ENCODE measurements at places on chromosomes 4 and X. TPM values are rescaled to one million over a fixed set of nuclear protein-coding genes. Genes with fewer than 3 reads are reported as not detected.

The RHOH gene
- polyA plus RNA-seq: 0.61 TPM

The FAM53A gene
- 3.0 TPM for polyA plus RNA-seq

The FBXW7 gene
- polyA plus RNA-seq: 37.3 TPM

DNA sequence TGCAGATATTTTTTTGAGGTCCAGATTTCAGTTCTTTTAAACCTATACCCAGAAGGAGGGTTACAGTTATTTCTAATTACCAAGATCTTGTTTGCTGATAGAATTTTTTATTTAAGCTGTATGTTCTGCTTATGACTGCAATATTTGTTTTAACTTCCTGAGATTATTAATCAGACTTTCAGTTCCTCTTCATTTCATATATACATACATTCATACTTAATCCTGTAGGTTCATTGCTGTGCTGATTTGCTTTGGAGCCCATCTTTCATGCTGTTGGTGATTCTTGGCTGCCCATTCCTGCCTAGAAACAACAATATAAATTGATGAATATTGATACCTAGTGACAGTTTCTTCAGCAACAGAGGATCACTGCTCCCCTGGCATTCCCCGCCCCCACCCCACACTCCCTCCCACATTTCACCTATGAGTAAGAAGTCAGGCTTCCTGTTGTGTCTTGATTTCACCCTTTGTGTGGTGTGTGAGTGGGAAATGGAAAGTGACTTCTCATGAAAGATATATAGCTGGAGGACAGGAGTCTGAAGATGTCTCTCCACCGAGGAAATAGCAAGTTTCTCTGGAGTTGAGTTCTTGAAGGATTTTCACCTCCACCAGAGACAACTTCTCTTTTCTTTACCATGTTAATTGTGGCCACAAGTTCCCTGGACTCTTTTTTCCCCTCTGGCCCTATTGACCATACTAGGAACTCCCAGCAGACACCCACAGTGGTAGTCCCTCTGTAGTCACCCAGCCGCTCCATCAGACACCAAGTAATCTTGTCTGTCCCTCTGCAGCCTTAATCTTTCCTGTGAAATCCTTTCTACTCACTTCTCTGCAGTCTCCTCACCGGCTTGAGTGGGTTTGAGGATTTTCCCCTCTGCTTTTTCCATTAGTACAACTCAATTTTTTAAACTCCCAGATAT is 118.4 kb downstream of the ASB9 start:
- DNase-seq: no peak

The CSAG2 gene
- polyA plus RNA-seq: not detected

DNA sequence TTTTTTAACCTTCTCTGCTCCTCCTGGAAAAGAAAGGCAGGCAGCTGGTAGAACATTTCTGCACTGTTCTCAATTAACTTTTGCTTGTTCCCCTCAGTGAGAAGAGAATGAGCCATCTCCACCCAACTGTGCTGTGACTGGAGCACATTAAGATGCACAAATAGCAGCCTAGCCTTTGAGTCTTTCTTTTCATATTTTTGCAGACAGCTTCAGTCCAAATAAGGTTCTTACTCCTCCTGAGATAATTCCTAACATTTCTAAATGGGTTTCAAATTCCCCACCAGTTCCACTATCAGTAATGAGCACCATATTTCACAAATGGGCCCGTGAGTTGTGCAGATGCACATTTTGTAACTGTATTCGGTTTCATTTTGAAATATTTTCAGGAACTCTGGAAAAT is 118.6 kb downstream of the SPCS3 start:
- DNase-seq: no peak

The GIMD1 gene
- polyA plus RNA-seq: 0.11 TPM

The ZNF81 gene
- 9.0 TPM for polyA plus RNA-seq

DNA sequence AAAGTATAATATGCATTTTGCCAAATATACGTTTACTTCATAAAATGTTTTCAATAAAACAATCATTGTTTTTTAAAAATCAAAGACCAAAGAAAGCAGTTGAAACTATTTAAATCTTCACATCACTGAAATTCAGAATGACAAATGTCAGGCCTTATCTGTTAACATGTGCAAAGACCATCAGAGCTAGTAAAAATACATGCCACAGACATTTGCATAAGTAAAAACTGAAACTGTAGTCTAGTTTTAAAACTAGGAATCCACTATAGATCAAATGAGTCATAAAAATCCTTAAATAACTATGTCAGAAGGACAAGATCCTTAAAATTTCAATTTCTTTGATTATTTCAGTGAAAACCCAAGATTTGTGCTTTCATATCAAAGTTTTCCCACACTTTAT is 24.8 kb downstream of the KLHL15 start:
- no peak for DNase-seq

GRCh38 chrX:111375747-111376146 is 36.2 kb downstream of the DCX start:
- DNase-seq: peak; percentile 10

DNA sequence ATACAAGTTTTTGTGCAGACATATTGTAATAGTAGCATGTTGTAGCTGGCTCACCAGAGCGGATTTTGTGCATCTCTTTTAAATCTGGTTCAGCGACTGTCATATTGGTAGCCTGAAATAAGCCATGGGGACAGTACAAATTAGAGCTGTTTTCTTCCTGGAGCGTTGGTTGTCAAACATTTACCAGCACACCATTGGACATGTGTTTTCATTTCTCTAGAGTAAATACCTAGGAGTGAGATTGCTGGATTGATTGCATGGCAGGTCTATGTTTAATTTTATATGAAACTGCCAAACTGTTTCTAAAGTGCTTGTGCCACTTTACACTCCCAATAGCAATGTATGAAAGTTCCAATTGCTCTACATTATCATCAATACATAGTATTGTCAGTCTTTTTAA is 2.6 kb upstream of the ARAF start:
- no peak for DNase-seq

The DCAF8L2 gene
- polyA plus RNA-seq: not detected

DNA sequence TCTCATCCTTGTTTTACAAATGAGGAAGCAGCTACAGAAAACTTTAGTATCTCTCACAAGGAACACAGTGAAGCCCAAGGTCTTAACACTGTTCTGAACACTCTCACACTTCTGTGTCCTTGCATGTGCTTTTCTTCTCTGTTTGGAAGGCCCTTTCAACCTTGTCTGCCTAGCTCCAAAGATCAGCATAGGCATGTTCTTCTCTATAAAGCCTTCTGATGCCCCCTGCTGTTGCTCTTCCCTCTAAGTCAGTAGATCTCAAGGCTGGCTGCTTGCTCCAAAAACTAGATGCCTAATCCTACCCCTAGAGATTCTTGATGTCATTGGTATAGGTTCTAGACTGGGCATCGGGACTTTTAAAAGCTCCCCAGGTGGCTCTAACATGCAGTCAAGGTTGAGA is 5.9 kb downstream of the APOO start:
- no peak for DNase-seq

DNA sequence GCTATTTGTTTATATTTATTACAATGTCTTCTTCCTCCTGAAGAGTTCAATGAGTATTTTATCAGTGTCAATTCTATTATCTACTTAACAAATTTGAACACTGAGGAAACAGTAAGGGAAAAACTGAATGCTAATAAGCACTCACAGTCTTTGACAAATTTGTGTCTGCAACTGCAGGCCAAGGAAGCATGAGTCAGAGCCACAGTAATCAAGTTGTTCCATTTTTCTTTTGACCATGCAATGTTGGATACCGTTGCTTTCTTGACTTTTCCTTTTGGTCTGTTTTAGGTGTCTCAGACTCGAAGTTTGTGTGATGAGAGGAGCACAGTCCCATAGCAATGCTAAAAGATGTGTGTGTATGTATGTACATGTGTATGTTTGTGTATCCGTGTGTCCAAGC is 359.6 kb downstream of the IL1RAPL1 start:
- DNase-seq: no peak

DNA sequence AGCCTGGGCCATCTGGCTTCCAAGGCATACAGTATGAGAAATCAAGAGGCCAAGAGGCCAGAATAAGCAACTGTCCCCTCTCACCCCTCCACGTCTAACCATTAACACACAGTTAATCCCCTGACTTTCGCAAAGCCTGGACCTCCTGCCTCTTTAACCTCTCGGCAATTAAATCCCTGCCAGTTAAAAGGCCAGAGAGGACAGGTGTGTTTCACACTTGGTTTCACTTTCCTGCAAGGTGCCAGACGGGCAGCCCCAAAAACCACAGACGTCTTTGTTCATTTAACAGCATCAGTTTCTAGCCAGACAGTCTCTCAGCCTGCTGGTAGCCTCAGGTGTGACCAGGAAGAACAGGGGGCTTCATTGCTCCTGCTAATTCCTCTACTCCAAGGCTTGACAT is 91.1 kb upstream of the KIT start:
- DNase-seq: no peak

The ITIH6 gene
- polyA plus RNA-seq: 0.08 TPM

DNA sequence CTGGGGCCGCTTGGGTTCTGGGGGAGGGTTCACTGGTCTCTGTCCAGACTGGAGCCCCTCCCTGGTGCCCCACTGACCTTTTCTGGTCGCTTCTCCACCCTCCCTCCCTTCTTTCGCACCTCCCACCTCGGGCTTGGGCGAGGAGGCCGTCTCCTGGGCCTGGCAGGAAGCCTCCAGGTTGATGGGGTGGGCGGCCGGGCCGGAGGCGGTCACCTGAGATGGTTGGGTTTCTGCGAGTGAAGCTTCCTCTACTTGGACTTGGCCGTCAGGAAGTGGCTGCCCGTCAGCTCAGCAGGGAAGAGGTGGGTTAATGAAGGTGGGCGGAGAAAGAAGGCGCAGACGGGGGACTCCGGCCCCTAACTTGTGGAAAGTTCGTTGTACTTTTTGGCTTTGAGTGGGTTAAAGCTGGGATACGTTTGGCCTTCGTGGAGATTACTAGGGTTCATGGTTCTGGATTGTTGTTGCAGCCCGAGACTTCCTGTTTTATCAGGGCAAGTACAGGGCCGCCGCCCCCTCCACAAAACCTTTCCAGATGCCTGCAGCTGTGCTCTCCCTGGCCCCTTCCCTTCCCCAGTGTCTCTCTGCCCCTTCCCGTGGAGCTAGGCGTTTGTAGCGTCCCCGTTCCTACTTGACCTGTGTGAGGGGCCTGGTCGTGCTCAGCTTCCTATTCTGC is 1.2 kb downstream of the AKAP17A start:
- DNase-seq: no peak

DNA sequence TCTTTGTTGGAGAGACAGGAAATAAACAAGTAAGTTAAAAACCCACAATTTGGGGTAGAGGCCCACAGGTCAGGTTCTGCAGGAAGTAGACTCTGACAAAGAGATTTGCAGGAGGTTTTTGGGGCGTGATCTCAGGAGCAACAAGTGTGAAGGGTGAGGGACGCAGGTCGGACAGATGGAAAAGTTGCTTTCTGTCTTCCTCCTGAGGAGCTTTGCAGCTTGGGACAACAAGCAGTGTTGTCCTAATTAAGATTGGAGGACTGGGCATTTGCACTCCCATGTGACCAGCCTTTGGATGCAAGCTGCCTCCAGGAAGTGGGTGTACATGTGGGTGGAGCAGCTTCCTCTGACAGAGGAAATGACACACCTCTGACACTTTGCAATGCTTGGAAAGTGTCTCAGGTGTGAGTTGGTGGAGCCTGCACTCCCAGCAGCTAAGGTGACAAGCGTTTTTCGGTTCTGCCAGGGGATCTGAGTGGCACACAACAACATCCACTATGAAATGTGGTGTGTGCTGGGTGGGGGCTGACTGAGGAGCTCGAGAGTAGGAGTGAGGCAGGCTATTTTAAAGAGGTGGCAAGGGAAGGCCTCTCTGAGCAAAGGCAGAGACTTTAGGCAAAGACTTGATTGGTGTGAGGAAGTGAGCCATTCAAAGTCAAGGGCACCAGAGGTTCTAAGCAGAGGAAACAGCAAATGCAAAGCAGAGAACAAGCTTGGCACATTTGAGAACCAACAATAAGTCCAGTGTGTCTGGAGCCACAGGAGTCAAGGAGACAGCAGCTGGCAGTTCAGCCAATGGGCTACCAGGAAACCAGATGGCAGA is 339.8 kb upstream of the GATB start:
- DNase-seq: no peak

GRCh38 chr4:16663732-16664131 is 234.7 kb downstream of the LDB2 start:
- no peak for DNase-seq

GRCh38 chr4:142698552-142698951 is 147.5 kb downstream of the INPP4B start:
- no peak for DNase-seq

- DNase-seq: no peak
These were observed 174.7 kb upstream of the GPRIN3 start for GRCh38 chr4:89482251-89482650.

Measured in left renal cortex interstitium (tissue), 4 donors.